ENCODE measurements at places on chromosomes 16 and 17.

GRCh38 chr17:47704736-47705135, 10.8 kb downstream of the TBKBP1 start:
- DNase-seq = no peak

DNA sequence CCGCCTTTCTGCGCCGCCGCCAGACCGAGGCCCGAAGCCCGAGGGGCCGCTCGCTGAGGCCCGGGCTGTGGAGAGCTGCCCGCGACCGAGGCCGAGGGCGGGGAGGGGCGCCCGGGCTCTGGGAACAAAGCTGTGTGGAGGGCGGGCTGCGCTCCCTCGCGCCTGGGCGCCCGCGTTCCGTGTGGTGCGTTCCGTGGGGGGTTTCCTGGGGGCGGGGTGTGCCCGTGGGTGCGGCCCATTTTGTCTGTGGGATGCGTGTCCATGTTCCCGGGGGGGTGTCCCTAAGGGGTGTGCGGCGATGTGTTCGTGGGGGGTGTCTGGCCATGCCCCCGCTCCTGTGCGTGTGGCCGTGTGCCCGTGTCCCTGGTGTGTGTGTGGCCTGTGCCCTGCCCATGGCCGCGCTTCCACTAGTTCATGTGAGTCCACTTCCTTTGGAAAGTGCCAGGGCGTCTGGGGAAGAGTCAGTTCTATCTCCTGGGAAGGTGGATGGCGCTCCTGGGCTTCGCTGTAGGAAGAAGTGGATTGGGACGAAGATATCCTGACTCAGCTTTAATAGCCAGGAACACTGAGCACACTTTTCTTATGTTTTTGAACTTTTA, 520 bp downstream of the JPT2 start:
- DNase-seq = peak; percentile 40

- no peak for DNase-seq
Observed at GRCh38 chr16:57064995-57065394, 27.4 kb upstream of the CPNE2 start.

- DNase-seq = peak; percentile 46
Observed at GRCh38 chr16:68823401-68824135, 19.8 kb upstream of the TANGO6 start.

DNA sequence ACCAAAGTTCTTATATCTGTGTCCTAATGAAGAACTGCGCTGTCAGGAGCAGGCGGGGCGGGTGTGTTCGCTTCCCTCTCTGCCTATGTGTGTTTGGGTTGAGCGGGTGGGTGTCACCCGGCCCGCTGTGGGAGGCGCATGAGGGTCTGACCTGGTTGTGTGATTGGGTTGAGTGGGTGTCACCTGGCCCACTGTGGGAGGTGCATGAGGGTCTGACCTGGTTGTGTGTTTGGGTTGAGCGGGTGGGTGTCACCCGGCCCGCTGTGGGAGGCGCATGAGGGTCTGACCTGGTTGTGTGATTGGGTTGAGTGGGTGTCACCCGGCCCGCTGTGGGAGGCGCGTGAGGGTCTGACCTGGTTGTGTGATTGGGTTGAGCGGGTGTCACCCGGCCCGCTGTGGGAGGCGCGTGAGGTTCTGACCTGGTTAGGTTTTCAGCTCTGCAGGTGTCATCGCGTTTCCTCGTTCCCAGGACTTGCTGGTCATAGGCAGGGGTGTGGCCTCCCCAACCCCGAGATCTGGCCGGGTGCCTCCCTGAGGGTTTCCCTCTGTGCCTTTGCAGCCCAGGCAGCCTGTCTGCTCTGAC, 69.6 kb upstream of the ZNF750 start:
- DNase-seq = no peak

DNA sequence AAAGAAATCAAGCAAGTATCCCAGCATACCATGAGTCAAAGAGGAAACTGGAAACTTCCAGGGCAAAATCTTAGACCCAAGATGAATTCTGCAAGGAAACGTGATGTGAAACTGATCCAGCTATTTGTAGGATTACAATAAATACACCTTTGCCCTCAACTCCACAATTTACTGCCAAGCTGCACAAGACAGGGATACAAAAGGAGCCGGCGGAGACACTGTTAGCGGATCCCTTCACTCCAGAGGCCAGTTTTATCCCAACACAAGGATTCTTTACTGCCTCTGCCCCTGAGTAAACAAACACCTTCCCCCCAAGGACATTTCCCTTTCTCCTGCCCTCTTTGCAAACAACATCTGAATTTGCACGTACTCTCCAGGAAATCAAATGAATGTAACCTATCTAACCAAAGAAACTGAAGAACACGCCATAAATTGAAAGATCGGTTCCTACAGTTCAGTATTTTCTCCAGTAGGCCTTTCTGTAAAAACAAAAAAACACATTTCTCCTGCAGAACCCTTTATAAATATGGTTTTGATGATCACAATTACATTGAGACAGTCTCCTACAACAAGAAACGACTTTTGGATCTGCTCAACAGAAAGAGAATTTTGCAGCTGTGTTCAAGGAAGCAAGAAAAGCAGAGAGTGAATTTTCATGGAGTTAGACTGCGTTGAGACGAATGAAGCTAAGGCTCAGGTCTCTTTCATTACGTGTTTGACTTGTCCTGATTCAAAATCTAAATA, 1.4 kb upstream of the CBX2 start:
- DNase-seq = no peak

DNA sequence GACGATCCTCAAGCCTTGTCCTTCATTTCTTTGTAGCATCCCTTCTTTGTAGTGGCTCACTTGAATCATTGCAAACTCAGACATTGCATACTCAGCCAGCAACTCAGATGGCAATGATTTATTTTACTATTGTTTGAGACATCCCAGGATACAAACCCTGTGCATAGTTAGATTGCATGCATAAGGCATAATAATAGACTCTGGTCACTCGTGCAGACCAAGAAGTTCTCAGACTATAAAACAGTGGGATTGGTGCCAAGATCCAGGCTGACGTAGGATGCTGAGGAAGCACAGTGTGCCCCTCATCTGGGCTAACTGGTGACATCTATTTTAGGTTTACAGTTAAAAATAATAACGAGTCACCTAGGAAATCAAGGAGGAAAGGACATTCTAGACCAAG, 142.3 kb downstream of the PMP22 start:
- DNase-seq = no peak

DNA sequence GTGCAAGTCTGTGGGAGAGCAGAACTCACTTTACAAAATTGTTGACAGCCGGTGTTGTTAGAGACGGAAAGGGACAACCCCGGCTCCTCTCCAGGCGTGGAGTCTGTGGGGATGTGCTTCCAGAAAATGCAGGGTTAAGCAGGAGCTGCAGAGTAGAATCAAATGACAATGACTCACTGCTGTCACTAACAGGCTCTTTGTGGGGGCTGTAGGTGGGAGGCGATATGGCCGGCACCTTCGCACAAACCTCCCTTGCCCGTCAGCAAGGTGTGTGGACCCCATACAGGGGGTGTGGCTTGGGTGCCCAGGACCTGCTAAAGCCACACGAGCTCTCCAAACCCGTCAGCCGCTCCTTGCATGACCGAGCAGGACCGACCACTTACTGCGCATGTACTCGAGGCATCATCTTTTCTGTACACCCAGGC, 5.8 kb downstream of the PDK2 start:
- peak; percentile 41 for DNase-seq

DNA sequence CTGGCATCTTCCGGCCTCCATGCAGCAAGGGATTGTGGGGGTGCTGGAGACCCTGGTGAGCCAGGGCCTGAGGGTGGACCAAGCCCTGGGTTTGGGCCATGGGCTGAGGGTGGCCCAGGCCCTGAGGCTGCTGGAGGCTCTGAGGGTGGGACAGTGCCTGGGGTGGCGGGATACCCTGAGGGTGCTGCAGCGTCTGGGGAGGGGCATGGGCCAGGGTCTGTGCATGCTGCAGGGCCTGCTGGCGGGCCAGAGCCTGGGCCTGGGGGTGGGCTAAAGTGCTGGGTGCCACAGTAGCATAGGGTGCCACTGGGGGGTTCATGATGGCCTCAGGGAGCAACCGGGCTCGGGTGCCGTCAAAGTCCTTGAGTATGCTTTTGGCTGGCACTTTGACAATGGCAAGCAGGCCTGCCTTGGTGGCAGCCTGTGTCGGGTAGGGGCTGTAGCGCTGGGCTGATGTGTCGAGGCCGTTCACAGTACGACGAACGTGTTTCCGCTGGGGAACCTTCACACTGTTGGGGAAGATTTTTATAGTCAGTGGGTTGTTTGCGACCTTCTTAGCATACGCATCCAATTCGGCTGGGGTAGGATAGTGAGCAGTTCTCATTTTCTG, 15.6 kb downstream of the TRAF4 start:
- no peak for DNase-seq

GRCh38 chr17:79872762-79873161, 33.5 kb upstream of the CBX4 start:
- no peak for DNase-seq

DNA sequence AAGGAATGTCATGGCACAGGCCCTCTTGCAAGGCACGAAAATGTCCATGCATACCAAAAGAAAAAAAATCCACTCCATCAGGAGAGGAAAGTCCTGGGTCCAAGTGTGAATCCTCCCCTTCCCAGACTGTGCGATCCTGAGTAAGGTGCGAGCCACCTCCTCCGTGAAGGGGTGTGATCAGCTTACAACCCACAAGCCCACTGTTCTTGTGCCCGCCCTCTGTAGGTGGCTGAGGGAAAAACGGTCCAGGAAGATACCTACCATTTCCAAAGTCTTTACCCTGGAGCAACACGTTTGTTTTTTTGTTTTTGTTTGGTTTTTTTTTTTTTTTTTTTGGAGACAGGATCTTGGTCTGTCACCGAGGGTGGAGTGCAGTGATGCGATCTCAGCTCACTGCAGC, 116.5 kb downstream of the ZNF423 start:
- DNase-seq = no peak

GRCh38 chr16:85955566-85955965, 56.6 kb downstream of the IRF8 start:
- no peak for DNase-seq

GRCh38 chr16:65283181-65283651, 161.4 kb upstream of the CDH11 start:
- DNase-seq = no peak

GRCh38 chr16:10879681-10880589, 2.9 kb downstream of the CIITA start:
- no peak for DNase-seq

DNA sequence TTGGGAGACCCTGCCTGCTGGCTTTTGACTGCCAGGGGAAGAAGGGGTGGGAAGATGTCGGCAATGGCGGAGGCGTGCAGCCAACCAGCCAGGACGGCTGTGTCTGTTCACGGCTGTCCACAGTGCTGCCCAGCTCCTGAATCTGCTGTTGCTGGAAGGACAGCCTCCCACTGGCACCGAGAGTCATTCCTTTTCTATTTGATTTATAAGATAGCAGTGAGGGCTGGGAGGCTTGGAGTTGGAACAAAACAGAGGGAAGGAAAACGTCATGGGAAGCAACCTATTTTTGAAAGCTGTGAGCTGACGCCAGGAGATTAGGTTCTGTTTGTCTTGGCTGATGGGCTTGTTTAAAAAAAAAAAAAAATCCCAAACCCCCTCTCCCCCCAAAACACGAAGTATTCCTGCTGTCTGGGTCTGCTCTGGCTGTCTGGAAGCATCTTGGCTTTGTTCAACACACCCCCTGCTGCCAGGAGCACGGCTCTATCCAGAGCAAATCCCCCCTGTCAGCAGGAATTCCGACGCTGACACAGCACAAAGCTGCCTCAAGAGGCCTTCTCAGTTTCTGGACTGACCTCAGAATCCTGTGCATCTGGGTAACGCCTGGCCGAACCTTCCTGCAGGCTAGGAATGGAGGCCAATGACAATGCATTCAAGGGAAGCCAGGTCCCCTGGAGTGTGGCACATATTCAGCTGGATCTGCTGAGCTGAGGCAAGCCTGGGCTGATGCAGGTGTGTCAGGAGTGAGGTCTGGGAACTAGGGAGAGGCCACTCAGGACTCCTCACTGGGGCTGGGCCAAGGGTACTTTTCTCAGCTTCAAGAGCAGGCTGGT, 41.0 kb upstream of the SREBF1 start:
- peak; percentile 30 for DNase-seq

GRCh38 chr16:9050102-9050830, 41.2 kb upstream of the HAPSTR1 start:
- DNase-seq = no peak

GRCh38 chr17:39755554-39756379, 18.0 kb downstream of the GRB7 start:
- DNase-seq = no peak

GRCh38 chr17:42917236-42917603, 16.6 kb downstream of the G6PC1 start:
- peak; percentile 42 for DNase-seq

- no peak for DNase-seq
Observed at GRCh38 chr17:81543339-81543675, 8.8 kb downstream of the FAAP100 start.

- DNase-seq = no peak
Observed at GRCh38 chr17:82330322-82331239, 3.0 kb downstream of the SECTM1 start.

DNA sequence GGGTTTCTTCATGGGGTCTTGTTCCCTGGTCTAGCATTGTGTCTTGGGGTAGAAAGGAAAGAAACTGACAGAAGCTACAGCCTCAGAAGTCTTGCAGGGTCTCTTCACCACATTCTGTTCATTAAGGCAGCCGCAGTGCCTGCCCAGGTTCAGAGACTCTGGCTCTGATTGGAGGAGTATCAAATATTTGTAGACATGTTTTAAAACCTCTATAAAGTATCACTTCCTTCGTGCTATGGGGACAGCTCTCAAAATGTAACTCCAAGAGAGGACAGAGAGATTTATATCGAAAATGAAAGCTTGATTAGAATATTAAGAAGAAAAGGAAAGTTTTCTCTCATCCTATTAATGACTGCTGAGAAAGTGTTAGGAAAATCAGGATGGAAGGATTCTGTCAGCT, 107.0 kb upstream of the CACNG3 start:
- DNase-seq = no peak

DNA sequence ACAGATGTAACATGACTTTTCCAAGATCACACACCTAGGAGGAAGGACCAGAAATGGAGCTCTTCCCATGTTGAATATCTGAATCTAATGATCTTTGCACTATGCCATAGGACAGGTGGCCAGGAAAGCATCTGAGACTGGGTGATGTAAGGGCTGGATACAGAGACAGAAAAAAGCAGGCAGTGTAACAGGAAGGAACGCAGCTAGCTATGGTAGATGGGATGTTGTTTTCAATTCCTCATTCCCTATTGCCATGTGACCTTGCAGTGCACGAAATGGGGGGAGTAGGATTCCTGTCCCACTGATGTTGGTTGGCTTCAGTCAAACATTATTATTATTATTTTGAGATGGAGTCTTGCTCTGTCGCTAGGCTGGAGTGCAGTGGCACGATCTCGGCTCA, 3.7 kb upstream of the NPIPB15 start:
- DNase-seq = no peak
